ENCODE measurements at places on chromosomes 13 and 19.

- no peak for DNase-seq
Observed at GRCh38 chr13:40974460-40975407, 44.4 kb downstream of the ELF1 start.

- DNase-seq = no peak
Observed at GRCh38 chr19:49486710-49487276, 615 bp upstream of the RPL13A start.

GRCh38 chr19:32811151-32811550 is 58.4 kb downstream of the SLC7A9 start:
- no peak for DNase-seq

- no peak for DNase-seq
Observed at GRCh38 chr19:33295621-33296487, 6.5 kb downstream of the CEBPA start.

GRCh38 chr19:30855442-30855841 is 483.3 kb downstream of the ZNF536 start:
- no peak for DNase-seq

- no peak for DNase-seq
Observed at GRCh38 chr13:110336108-110336507, 29.0 kb downstream of the COL4A2 start.

GRCh38 chr13:87368639-87369038 is 302.5 kb upstream of the SLITRK5 start:
- DNase-seq = no peak

DNA sequence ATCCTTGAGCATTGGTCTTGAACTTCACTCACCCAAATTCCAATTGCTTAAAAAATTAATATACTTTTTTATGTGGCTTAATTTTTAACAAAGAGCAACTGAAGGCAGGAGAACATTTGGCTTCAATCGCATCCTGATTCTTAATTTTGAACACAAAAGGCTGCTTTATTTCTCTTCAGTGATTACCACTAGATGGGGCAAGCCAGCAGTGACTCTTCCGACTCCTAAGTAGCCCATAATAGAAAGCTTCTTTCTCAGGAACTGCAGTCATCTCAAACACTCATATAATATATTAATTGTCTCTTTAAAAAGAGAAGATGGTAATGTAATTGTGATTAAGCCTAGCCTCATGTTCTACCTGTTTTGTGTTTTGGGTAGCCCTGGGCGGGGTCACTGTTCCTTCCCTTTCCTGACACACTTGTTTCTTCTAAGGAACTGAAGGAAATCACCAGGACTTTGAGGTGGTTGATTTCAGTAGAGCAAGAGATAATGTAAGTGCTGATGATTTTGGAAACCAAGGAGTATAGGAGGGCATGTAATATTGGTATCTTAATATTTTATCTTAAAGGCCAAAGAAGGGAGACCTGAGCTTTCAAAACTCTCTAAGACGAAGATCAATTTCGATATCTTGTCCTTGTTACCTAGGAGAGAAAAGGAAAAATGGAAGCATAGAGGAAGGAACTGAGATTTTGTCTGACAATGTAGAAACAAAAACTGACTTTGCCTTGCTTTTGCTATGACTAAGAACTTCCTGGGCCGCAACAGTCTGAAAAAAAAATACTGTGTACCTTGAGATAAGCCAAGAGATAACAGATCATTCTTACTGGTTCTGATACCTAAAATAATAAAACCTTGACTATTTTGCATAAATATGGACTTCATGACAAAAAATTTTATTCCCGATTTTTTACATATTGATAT is 73.1 kb downstream of the TNFSF13B start:
- peak; percentile 17 for DNase-seq

DNA sequence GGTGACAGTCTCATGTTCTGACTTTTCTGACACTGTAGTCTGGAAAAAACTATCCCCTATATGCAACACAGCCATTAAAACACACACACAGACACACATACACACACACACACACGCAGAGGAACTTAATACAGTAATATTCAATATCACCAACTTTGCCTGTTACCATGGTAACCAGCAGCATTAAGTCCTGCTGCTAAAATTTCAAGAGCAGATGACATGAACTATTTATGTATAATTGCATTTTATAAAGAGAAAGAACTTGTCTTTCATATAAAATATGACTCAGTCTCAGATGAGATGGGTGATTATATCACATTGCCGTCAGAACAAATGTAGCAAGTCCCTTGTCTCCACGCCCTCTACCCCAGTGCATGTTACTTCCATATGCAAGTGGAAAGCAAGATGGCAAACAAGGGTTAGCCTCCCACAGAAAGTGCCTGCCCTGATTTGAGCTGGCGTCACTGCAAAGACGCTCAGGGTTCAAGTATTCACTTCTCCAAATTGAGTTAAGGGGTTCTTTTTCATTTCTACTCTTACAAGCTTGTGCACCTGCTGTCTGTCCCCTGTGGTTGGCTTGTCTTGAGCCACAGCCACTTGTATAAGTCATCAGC is 576.8 kb downstream of the UQCRFS1 start:
- DNase-seq = no peak

DNA sequence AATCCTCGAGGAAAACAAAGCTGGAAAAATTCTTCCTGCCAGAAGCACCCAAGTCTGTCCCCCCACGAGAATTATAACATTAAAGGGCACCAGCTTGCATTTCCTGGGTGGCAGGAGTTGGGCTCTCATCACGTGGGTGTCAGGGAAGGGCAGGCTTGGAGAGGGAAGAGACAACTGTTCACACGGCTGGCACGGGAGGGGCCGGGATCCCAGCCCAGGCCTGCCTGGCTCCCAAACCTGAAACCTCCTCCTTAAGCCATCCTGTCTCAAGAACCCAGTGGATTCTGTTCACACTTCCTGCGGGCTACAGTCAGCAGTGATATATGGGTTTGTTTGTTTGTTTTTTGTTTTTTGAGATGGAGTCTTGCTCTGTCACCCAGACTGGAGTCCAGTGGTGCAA is 12.2 kb downstream of the GRIK5 start:
- no peak for DNase-seq

DNA sequence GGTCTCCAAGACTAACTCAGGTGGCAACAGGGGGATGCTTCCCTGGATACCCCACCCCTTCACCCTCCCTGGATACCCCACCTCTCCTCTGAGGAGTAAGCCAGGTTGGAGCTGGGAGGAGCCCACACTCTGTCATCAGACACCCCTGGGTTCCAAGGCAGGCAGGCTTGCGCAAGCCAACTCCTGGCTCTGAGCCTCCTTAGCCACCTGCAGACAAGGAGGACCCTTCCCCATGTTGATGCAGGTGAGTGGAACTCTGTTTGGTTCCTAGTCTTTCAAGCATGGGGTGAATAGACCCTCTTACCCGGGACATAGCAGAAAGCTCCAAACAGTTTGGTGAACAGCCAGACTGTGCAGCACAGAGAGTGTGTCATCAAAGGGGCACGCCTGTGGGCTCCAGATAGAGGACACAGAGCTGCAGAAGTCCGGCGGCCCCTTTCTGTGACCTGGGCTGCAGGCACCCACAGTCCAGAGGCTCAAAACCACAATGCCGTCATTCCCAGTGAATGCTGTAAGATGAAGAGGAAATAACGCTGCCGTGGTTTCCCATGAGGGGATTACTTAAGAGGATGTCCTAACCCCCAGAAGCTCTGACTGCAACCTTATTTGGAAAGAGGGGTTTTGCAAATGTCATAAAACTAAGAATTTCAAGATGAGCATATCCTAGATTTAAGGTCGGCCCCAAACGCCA is 12.1 kb upstream of the HAS1 start:
- no peak for DNase-seq

DNA sequence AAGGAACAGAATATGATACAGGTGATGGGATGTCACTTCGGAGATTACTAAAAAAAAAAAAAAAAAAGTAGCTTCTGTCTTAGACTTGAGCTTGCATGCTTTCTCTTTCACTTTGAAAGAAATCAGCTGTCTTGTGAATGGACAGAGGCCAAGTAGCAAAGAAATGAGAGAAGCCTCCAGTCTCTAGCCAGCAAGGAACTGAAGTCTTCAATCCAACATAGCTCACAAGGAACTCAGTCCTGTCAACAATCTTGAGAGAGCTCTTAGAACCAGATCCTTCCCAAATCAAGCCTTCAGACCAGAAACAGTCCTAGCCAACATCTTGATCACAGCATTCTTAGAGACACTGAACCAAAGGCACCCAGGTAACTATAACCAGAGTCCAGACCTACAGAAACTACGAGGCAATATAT is 7.7 kb downstream of the N4BP2L2 start:
- DNase-seq = no peak

DNA sequence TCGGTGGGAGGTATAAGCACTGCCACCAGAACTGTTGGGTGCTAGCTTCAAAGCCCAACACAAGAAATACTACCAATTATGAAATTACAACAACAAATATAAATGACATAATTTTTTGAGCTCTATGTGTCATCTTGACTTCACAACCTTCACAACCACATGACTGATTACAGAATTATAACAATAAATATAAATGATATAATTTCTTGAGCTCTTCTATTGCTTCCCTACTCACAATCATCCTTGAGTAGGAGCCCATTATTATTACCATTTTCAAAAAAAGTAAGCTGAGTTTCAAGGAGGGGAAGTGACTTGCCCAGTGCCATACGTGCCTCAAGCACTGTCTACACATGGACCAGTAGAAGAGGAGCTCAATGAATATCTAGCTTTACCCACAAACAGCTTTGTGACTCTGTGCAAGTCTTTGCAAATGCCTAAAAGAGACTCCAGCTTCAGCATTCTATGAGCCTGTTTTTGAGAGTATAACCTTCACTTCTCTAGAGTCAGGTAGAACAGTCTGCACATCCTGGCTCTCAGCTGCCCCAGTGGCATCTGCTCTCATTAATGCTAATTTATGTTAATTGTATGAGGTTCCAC is 22.6 kb downstream of the NCAN start:
- DNase-seq = no peak

DNA sequence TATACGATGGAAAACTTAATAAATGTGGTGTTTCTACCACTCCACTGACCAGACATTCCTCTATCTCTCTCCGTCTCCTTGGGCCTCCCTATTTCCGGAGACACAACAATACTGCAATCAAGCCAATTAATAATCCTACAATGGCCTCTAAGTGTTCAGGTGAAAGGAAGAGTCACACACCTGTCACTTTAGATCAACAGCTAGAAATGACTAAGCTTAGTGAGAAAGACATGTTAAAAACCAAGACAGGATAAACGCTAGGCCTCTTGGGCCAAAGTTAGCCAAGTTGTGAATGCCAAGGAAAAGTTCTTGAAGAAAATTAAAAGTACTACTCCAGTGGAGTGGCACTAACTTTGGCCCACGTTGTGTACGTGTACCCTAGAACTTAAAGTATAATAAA is 22.5 kb downstream of the ZDHHC20 start:
- no peak for DNase-seq

DNA sequence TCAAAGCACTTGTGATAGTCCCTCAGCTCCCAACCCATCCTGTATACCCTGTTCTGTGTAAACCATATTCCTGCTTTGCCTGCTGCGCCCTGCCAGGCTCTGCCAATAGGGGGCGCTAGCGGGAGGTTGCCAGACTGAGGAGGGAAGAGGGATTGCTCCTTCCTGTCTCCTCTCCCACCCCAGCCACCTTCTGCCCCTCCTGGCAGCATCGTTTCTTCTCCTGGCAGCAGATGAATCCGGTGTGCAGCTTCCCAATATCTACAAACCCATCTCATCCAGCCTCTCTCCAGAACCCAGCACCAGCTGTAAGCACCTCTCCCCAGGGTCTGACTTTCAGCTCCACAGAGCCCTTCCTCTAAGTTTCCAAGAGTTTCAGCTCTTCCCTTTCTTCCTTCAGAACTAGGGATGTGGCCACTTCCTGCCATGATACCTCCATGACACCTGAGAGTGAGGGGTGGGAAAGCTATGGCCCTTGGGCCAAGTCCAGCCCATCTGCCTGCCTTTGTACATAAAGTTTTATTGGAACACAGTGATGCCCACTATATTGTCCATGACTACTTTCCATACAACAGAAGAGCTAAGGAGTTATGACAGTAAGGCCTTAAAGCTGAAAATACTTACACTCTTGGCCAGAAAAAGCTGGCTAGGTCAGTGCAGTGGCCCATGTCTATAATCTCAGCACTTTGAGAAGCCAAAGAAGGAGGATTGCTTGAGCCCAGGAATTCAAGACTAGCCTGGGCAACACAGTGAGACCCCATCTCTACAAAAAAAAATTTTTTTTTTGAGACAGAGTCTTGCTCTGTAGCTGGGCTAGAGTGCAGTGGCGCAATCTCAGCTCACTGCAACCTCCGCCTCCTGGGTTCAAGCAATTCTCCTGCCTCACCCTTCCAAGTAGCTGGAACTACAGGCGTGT is 34.5 kb upstream of the ATP1A3 start:
- DNase-seq = no peak

DNA sequence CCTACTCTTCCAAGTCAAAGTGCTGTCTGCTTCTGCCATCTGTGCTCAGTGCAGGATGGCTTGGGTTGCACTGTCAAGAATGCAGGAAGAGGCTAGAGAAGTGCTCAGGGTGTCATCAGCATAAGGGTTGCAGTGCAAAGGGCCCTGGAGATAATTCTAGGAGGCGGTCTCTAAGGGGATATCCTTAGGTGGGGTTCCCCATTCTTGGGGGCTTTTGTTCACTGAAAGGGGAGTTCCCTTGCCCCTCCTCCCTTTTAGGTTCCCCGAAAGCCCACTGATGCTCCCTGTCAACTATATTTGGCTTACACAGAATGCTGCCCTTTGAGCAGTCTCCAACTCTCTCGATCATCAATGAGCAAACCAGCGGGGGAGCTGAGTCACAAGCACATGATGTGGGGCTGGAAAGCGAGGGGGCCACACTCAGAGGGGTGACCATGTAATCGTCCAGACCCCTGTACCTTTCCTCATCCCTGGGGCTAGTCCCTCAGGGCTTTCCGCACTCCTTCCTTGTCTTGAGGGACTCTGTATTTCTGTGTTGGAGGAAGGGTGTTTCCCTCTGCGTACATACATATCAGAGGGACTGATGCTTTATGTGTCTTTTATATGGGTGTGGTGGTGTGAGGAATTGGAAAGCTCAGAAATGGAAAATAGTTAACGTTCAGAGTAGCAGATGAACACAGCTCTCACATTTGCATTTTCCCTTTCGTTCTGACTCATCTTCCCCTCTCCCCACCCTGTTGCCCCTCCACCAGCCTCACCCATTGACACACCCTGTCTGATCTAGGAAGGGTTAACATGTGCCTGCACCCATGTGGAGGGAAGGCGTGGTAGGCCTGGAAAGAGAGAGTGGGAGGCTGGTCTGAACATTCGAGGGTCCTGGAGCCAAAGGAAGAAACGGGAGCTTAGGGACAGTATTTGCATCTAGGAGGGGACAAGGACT is 6.7 kb downstream of the ZBTB32 start:
- no peak for DNase-seq

GRCh38 chr19:39126312-39127187 is 964 bp downstream of the PAK4 start:
- DNase-seq = no peak

DNA sequence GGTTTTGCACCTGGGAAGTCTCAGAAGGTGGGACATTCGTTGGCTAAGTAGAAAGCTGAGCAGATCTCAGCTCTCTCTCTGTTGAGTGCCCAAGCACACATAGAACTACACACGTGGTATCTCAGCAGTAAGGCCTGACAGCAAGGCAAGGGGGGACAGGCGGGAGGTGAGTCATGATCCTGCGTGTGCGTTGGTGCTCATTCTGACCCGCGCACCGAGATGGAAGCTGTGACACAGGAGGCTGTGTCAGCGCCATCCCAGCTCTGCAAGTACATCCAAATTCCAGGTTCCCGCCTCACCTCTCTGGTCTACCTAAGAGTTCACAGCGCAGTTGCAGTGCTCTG is 135.7 kb downstream of the USP12 start:
- DNase-seq = no peak

Measured in SHP77 treated with DMSO at 0.1 percent for 48 hours (cell line).